ENCODE measurements at places on chromosomes 4 and X.

GRCh38 chr4:140695483-140695882 lies 60.7 kb downstream of the TBC1D9 start:
- DNase-seq: no peak

DNA sequence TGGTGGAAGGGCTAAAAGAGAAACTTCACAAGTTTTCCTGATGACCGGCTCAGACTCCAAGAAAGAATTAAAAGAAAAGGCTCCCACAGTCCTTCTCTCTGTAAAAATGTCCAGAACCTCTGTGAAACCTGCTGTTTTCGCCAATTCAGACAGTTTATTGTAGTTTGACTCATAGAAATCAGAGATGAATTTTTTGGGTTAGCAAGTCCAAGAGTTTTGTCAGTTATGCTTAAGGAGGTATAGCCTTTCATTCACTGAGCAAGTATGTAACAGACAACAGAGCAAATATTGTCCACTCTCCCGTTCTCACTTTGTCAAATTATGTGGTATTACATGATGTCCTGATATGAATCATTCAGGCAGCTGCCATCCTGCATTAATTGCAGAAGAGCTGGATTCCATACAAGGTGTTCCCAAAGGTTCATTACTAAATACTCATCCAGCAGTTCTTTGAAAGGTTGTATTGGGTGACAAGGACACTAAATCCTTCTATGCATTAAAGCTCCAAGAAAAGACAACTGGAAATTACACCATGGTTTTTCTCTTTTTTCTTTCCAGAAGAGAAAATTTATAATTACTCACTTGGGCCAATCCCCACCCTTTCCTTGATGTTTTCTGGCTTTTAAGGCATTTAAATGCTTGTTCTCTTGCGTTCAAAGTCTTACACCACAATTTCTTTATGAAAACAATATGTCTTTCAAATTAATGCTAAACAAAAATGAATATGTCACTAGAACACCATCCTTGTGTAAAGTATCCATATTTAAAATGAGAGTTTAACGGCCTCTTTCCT lies 30.0 kb upstream of the PLAC1 start:
- no peak for DNase-seq

- no peak for DNase-seq
Observed at GRCh38 chrX:18422886-18423285, 2.5 kb upstream of the CDKL5 start.

DNA sequence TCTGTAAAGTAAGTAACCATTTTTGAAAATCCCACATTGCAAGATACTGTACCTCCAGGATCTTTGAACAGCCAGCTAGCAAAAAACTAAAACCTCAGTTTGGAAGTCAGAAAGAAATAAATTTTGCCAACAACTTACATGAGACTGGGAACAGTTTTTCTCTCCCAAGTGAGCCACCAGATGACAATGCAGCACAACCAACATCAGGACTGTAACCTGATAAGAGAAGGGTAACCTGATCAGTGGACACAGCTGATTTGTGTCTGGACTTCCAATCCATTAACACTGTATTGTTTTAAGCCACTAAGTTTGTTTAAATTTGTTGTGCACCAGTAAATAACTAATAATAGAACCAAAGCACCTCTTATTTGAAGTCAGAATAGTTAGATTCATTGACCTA lies 923.3 kb downstream of the FAT4 start:
- DNase-seq: no peak

DNA sequence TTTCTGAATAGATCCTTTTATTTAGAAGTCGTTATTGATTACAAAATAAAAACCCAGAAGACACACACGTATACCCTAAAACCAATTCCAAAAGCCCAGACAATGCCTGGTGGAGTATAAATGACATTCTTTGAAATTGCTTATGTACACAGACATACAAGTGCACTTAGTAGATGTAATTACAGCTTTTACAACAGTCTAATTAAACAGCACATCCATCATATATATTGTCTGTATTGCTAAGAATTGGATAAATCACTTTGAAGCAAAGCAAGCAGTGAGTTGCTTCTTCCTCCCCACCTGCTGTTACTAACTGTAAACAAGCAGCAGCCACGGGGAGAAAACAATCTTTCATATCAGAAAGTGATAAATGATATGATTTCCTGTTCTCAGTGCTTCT lies 645.7 kb downstream of the TLL1 start:
- DNase-seq: no peak

DNA sequence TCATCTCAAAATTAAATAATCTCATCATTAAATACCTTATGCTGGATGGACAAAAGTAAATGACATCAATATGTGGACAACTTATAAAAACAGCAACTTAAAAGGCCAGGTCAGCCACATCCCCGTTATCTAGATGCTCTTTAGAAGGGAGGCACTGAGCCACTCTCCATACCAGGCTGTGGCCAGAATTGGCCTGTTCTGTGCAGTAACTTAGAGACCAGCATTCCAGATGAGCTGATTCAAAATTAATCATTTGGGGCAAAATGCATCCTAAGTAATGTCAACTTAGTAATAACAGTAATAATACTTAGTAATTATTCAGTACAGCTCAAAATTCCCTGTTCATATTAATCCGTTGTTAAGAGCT lies 373.6 kb downstream of the FBXW7 start:
- DNase-seq: no peak

Measured in activated CD4-positive, alpha-beta memory T cell treated with anti-CD3 and anti-CD28 coated beads for 36 hours (primary cell).